AG04450 (cell line): ENCODE measurements at places on chromosomes 7 and 10.

- DNase-seq, result no peak
Observed at GRCh38 chr7:25287291-25287690, 59.0 kb upstream of the NPVF start.

DNA sequence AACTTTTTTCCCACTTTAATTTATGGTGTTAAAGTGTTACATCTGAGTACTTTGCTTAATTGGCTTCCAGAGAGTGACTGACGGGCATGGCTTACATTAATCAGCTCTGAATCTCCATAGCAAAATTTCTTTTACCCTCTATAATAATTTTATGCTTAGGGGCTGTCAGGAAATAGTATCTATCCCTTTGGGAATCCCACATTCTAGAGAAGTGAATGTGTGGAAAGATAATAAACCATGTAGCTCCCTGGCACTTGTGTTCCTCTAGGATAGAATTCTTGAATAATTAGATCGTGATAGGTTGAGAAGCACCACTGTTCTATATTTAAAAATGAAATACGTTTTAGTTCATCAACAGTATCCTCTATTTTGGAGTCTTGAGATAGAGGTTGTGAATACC lies 89.6 kb downstream of the DNAJB9 start:
- DNase-seq, result no peak

GRCh38 chr7:2956526-2957368 lies 86.9 kb downstream of the CARD11 start:
- peak; percentile 39 for DNase-seq

- no peak for DNase-seq
Observed at GRCh38 chr10:116504786-116505185, 40.9 kb upstream of the PNLIP start.

DNA sequence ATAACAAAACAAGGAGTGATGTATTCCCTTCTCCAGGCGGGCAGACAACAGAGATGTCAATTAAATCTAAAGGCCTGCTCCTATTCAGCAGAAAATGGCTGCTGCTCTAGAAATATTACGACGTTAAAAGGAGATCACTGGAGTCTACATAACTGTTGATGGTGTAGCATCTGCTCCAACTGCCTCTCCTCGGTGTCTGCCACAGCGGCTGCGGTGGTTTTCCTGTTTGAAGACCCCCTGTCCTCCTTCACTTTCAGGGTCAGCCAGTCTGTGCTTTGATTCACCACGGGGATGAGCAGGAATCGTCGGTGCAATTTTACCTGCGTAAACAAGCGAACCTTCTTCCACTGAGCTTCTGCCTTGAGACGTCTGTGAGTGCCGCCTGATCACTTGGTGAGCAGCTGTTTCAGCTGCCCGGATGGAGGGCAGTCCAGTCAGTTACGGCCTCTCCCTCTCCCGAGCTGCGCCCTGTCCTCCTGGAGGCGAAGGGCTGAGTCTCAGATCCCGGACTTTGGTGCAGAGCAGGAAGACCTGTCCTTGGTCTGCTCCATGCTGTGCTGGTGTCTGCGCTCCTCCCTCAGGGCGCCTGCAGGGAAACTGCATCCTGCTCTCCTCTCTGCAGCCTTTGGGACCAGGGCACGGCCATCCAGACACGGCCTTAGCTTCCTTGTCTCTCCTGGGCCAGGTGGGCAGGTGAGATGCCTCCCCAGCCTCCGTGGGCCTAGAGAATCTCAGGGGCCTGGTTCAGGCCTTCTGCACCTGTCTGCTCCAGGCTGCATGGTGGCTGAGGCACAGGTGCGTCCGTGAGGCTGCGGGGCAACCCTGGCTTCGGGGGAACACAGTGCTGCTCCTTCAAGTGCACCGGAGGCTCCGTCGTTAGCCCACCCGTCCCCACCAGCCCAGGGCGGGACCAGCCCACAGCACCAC lies 326.6 kb downstream of the ADARB2 start:
- no peak for DNase-seq

GRCh38 chr10:60359066-60359465 lies 30.6 kb downstream of the ANK3 start:
- DNase-seq, result no peak

GRCh38 chr10:73169320-73169719 lies 1.4 kb downstream of the FAM149B1 start:
- no peak for DNase-seq

GRCh38 chr10:37952043-37952755 lies 24.2 kb downstream of the ZNF25 start:
- DNase-seq, result no peak

GRCh38 chr7:1678081-1678543 lies 8.0 kb downstream of the ELFN1 start:
- no peak for DNase-seq

GRCh38 chr10:18486438-18486837 lies 164.9 kb downstream of the NSUN6 start:
- no peak for DNase-seq

- no peak for DNase-seq
Observed at GRCh38 chr10:131822013-131822691, 78.7 kb upstream of the PPP2R2D start.

- no peak for DNase-seq
Observed at GRCh38 chr10:130206216-130206737, 70.1 kb downstream of the GLRX3 start.

- peak; percentile 34 for DNase-seq
Observed at GRCh38 chr7:42238709-42239366, 1.8 kb upstream of the GLI3 start.

GRCh38 chr10:78684947-78685346 lies 383.8 kb upstream of the ZMIZ1 start:
- DNase-seq, result no peak

- no peak for DNase-seq
Observed at GRCh38 chr7:84251277-84251781, 56.7 kb upstream of the SEMA3A start.
